ENCODE measurements at places on chromosomes 4 and X.

DNA sequence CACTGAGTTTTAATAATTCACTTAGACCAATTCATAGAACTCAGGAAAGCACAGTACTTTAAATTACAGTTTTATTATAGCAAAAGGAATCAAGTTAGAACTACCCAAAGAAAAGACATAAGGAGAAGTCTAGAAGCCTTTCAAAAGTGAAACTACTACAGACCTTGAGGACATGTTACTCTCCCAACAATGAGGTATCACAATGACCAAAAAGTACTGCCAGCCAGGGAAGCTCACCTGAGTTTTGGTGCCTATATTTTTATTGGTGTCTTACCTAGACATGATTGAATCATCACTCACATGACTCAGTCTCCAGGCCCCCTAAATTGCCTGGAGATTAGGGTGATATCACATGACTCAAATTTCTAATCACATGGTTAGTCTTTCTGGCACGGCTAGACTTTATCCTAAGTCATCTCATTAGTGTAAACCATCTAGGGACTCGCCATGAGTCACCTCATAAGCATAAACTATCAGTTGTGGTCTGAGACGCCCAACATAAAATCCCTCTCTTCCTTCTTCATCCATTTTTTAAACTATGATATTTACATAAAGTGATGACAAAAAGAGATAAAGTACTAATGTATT lies 372.3 kb downstream of the TMA16 start:
- DNase-seq, result no peak

- no peak for DNase-seq
Measured at GRCh38 chrX:8377041-8377440, 87.6 kb upstream of the VCX3B start.

GRCh38 chrX:15143050-15143824 lies 126.6 kb downstream of the ASB9 start:
- DNase-seq, result peak; percentile 69

DNA sequence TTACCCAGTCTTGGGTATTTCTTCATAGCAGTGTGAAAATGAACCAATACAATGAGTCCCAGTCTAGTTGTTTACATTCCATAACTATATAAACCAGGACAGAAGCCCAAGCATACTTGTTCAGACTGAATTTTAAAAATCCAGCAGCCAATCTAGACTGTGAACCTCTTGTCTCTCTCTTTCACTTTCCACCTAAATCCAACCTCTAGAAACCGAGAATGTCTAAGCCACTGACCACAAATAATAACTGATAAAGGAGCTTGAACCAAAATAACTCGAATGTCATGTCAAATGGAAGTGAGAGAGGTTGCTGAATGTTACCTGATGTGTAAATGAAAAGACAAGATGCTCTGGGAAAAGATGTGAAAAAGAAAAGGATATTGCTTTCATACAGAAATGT lies 544.7 kb downstream of the NLGN4X start:
- no peak for DNase-seq

DNA sequence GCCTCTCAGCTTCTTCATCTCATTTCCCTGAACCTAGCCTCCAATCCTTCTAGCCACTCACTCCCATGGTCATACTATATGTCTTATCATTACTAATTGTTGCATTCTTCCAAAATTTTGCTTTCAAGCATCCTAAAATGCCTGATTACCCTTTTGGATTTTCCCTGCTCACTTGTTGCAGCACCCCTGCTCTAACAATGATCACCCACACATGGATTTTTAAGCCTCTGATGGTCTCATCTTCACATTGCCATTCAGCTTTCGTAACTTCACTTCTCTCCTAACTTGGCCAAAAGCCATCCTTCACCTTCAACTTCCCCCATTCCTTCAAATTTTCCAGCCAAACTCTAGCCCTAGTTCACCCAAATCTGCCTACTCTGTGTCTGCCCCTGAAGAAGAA lies 33.8 kb upstream of the MGST2 start:
- no peak for DNase-seq

Data from activated naive CD4-positive, alpha-beta T cell treated with anti-CD3 and anti-CD28 coated beads, Interleukin-2, amount 10 ng/mL, durations not matched to agents 7 days and 5 days (primary cell).